ENCODE measurements at places on chromosomes 5 and 9.

- no peak overlapping the region for H3K4me3 ChIP-seq
- H3K4me1 ChIP-seq, result peaks cover 3% of the 10 kb centered on the region
Observed at GRCh38 chr9:120733190-120733589, 18.9 kb upstream of the MEGF9 start.

DNA sequence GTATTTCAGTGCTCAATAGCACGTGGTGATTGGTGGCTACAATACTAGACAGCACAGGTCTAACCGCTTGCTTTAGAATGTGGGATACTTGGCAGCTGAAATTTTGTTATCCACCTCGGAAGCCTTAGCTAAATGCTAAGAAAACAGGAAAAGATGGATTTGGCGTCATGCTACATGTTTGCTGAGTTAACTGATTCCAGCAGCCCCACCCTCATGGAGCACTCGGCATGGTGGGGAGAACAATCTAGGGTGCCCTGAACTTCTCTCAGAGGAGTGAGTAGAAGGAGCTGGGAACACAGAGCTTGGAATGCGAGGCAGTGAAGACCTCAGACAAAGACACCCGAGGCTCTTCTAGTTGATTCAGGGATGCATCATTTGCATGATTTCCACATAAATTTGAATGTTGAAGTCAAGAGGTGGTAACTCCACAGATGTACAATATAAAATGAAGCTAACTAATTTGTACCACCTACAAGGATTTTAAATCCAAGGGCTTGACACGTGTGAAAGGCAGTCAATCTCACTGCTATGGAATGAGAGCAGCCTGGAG is 145.1 kb upstream of the FSTL4 start:
- H3K27me3 ChIP-seq, result peaks cover 15% of the 10 kb centered on the region
- H3K36me3 ChIP-seq, result no peaks in the 10 kb centered on the region
- H3K4me1 ChIP-seq, result peaks cover 4% of the 10 kb centered on the region
- H3K4me3 ChIP-seq, result no peak overlapping the region

GRCh38 chr9:79301085-79301484 is 270.7 kb upstream of the TLE4 start:
- no peak overlapping the region for H3K27ac ChIP-seq
- H3K36me3 ChIP-seq, result no peaks in the 10 kb centered on the region
- H3K4me3 ChIP-seq, result no peak overlapping the region
- no peak for DNase-seq

DNA sequence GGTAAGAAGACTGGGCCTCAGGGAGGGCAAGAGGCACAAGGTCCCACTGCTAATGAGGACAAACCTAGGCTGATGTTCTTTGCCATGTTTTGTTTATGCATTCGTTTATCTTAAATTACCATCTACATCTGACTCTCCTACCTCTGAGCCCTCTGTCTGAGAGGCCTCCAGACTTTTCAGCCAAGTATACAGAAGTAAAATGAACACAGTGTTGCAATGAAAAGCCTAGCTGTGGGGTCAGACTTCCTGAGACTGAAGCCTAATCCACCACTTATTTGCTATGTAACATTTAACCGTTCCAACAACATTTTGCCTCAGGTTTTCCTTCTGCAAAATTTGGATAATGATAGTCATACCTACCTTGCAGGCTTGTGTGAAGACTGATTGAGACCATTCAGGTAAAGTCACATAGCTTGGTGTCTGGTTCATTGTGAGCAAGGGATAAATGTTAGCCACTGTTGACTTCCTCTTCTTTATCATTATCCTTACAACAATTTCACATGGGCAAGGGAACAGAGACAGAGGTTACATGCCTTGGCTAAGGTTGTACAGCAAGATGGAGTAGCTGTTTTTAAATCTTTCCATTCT is 374.9 kb upstream of the CLINT1 start:
- DNase-seq, result no peak
- no peaks in the 10 kb centered on the region for H3K36me3 ChIP-seq
- H3K27ac ChIP-seq, result no peak overlapping the region
- H3K4me1 ChIP-seq, result peaks cover 12% of the 10 kb centered on the region
- no peaks in the 10 kb centered on the region for H3K27me3 ChIP-seq

DNA sequence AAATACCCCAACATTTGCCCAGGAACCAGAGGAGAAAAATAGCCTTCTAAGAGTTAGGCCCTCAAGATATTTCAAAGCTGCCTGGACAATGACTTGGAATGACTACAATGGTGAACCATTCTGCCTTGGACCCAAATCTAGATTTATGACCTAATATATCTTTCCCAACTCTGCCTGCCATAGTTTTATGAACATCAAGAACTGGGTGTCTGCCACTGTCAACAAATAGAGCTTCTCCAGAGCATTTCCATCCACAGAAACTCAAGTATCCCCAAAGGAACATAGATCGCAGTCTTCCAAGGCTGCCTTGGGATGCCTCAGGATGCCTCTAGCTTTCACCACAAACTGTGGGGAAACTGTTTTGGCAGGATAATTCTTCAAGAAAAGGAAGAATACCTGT is 48.2 kb upstream of the NFIB start:
- H3K27ac ChIP-seq, result no peak overlapping the region
- peaks cover 10% of the 10 kb centered on the region for H3K27me3 ChIP-seq
- no peaks in the 10 kb centered on the region for H3K4me1 ChIP-seq
- H3K4me3 ChIP-seq, result no peak overlapping the region
- no peak for DNase-seq

GRCh38 chr9:137454597-137455358 is 4.4 kb downstream of the NSMF start:
- DNase-seq, result no peak
- H3K4me3 ChIP-seq, result no peak overlapping the region
- no peaks in the 10 kb centered on the region for H3K27me3 ChIP-seq
- H3K36me3 ChIP-seq, result peaks cover 48% of the 10 kb centered on the region

- no peak overlapping the region for H3K4me3 ChIP-seq
- no peaks in the 10 kb centered on the region for H3K4me1 ChIP-seq
- peaks cover 38% of the 10 kb centered on the region for H3K36me3 ChIP-seq
- H3K27ac ChIP-seq, result no peak overlapping the region
- no peaks in the 10 kb centered on the region for H3K27me3 ChIP-seq
Observed at GRCh38 chr9:99986642-99987041, 80.2 kb downstream of the STX17 start.

DNA sequence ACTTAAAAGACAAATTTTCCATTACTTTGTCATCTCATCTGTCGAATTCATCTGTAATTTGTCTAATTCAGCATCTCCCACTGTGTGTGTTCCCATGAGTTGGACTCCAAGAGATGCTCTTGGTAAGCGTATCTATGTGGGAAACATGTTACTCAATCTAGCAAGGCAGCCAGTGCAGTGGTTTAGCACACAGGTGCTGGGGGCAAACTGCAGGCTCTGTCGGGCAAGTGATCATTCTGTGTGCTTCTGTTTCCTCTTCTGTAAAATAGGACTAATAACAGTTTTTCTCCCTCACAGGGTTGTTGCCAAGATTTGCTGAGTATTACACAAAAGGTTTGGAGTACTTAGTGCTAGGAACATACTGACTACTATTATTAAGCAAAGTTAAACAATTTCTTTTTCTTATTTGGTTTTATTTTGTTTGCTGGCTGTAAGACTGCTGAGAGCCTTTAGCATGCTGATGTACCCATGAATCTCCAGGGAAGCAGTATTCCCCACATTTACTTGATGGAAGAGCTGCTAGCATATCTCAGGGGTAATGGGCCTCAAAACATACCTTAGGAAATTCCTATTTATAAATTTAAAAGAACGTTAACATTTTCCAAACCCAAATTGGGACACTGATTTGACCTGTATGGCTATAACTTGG is 709 bp upstream of the GAPT start:
- H3K27ac ChIP-seq, result no peak overlapping the region
- H3K27me3 ChIP-seq, result peaks cover 8% of the 10 kb centered on the region
- no peak overlapping the region for H3K4me3 ChIP-seq

Measured in activated CD8-positive, alpha-beta T cell treated with anti-CD3 and anti-CD28 coated beads for 36 hours (primary cell).